ENCODE measurements at places on chromosomes 4 and X. TPM values are rescaled to one million over a fixed set of nuclear protein-coding genes. Genes with fewer than 3 reads are reported as not detected.

The FGF13 gene
- total RNA-seq: not detected

The TMEM31 gene
- not detected for total RNA-seq

The HPSE gene
- total RNA-seq: 10.9 TPM

The ARMCX1 gene
- 2.2 TPM for total RNA-seq

The BST1 gene
- 0.44 TPM for total RNA-seq

The MANBA gene
- 9.5 TPM for total RNA-seq

The UGT8 gene
- total RNA-seq: 0.46 TPM
